H54 (cell line): ENCODE measurements at places on chromosomes 2 and 18.

DNA sequence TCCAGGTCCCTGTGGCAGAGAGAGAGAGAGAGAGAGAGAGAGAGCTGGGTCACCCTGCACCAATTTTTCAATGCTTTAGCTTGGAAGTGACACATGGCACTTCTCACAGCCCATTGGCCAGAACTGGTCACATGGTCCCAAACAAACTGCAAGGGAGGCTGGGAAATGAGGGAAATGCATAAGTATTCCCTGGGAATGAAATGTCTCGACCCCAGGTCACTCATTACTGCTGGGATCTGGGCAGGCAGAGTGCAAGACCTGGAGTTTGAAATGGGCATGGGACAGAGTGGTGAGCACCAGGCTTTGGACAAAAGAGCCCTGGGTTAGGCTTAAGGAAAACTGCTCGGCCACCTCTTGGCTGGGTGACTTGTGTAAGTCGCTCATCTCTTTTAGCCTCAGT lies 37.0 kb downstream of the SMAD7 start:
- DNase-seq, result no peak

GRCh38 chr2:27003857-27004256 lies 28.9 kb upstream of the TMEM214 start:
- DNase-seq, result no peak

DNA sequence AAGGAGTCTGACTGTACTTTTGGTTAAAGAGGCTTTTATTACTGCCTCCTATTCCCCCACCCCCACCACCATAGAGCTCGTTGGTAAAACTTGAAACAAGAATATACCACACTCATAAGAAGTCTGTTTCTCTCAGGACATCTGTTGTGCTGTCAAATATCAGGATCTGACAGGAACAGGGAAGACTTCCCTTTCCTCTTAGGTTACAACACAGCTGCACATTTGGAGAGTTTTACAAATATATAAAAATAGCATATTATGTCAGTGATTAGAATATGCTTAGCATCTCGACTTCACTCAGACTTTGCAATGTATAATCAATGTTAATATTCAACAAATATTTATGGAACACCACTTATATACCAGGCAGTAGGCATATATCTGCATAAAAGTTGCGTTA lies 439.6 kb upstream of the REG3G start:
- DNase-seq, result no peak

DNA sequence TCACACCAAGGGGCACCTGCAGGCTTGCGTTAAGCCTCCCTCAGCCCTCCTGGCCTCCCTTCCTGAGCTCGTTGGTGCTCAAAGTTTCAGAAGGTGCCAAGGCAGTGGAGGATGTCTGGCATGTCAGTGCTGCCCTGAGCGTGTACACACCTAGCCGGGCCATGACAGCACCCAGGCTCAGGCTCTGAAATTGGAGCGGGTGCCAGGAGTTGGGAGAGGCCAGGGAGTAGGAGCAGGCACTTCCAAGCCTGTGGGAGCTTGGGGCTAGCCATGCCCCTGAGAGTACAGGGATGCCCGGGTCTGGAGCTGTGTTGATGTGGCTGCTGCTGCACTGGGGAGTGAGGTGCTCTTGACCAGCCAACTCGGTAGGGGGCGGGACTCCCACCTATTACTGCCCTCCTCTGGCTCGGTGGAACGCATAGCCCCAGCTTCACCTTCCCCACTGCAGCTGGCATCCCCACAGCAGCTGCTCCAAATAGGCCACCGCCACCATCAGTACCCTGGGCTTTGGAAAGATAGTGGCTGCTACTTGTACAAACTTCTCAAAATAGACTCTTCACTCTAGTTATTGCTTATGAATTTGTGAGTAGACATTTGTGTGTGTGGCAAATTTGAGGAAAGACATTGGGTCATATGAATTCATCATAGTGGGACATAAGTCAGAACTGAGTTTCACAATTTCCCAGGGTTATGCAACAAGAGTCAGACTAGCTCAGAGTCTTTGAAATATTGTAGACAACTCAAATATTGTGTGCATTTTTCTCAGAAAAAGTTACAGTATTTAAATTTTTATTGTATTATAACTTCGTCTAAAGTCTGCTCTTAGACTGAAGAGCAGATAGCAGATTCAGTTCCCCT lies 6.8 kb upstream of the PCARE start:
- DNase-seq, result no peak

DNA sequence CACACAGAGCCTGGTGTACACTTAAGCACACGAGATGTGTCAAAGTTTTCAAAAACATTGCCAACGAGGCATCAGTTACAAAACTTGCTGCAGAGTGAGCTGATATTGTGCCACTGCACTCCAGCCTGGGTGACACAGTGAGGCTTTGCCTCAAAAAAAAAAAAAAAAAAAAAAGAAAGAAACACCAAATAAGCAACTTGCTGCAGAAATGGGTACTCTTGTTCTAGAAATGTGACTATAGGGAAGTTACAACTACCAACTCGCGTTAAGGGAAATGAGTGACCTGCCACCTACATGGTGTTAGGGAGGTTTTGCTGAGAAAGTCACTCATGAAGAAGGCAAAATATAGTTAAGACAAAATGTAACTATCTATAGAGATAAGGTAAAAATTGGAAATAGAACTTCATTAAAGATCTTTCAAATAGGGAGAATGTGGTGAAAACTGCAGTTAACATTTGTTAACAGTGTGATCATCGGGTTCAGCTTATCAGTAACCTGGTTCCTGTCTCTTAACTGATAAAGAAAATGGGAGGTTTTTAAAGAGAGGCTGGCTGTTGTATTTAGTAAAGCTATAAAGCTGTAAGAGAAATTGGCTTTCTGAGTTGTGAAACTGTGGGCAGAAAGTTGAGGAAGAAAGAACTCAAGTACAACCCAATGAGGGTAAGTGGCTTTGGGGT lies at the start of gene IL1RL1:
TSS of gene IL1RL1 (plus strand) at position 600 of the 677 bp plus-strand sequence. CDS start 26,702 bp downstream, outside the sequence.
- DNase-seq, result no peak

- DNase-seq, result peak; percentile 19
These were observed 52.2 kb downstream of the CDK15 start for GRCh38 chr2:201858281-201859184.

DNA sequence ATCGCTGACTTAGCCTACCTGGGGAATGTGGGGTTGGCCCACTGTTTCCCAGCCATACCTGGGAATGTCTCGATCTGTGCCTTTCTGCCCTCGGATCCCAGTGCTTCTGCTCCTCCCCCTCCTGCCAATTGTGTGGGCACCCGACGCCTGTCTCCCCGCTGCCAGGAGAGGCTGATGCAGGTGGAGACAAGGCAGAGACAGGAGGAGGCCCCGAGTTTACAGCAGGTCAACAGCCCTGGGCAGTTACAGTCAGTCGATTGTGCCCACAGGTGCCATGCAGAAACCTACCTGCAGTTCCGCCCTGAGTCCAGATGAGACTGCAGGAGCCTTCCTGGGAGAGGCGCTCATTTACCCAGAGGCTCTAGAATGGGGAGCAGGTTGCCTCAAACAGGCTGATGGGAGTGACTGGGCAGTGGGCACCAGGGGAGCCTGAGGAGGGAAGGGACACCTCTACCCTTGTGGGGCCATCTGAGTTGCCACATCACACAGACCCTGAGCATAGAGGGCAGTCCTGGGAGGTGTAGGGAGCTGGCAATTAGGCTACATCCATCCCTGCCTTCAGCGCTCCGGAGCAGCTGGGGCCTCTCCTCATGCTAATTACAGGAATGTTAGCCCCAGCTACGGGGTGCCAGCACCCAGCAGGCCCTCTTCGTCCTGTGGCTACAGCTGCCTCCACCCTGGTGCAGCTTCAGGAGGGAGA lies 300.1 kb downstream of the NDUFA10 start:
- DNase-seq, result no peak

- peak; percentile 74 for DNase-seq
These were observed at the start of gene KHK for GRCh38 chr2:27086724-27087593. KHK (plus strand) TSS chr2:27086772; CDS start chr2:27087260, 488 bp downstream.

DNA sequence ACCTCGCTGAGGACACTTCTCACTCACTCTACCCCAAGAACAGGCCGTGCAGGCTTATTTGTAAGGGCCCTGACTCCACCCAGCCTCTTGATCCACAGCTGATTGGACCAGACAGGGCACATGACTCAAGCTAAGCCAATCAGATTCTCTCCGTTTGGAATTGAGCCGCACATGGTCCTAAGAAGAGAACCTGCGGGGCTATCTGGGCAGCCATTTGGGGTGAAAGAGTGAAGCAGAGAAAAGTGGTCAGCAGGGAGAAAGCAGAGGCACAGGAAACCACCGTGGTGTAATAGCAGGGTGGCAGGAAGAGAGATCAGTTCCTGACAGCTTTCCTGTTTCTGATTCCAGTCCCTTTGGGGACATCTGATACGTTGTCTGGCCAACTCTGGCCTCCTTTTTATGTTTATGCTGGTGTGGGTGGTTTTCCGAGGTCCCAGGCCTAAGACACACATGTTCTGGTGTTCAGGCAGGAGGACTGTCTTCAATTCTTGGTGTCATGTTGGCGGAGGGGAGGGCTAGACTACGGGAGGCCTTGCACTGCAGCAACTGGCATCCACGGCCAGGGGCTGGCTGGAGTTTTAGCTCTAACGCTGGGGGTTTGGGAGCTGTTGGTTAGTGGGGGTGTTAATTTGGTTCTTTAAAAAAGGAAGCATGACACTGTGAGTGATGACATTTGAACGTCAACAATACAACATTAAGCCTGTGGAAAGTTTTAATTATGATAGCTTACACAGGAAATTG lies 26.1 kb upstream of the SPTBN1 start:
- no peak for DNase-seq

DNA sequence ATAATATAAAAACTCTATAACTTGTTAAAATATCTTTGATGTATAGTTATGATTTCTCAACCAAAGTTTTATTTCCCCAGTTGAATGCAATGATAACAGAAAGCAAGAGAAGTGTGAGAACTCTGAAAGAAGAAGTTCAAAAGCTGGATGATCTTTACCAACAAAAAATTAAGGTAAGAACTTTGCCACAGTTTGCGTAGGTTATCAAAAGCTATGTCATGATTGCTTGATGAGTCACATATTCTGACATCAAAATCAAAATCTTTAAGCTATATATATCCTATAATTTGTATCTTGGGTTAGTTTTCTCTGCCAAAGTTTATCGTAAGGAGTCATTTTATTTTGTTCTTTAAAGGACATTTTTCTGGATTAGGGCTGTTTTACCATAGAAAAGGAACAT lies 35.0 kb downstream of the NDC80 start:
- no peak for DNase-seq
